ENCODE measurements at places on chromosomes 2 and 18.

GRCh38 chr2:144132357-144132756 is 387.6 kb downstream of the ZEB2 start:
- no peak for DNase-seq

DNA sequence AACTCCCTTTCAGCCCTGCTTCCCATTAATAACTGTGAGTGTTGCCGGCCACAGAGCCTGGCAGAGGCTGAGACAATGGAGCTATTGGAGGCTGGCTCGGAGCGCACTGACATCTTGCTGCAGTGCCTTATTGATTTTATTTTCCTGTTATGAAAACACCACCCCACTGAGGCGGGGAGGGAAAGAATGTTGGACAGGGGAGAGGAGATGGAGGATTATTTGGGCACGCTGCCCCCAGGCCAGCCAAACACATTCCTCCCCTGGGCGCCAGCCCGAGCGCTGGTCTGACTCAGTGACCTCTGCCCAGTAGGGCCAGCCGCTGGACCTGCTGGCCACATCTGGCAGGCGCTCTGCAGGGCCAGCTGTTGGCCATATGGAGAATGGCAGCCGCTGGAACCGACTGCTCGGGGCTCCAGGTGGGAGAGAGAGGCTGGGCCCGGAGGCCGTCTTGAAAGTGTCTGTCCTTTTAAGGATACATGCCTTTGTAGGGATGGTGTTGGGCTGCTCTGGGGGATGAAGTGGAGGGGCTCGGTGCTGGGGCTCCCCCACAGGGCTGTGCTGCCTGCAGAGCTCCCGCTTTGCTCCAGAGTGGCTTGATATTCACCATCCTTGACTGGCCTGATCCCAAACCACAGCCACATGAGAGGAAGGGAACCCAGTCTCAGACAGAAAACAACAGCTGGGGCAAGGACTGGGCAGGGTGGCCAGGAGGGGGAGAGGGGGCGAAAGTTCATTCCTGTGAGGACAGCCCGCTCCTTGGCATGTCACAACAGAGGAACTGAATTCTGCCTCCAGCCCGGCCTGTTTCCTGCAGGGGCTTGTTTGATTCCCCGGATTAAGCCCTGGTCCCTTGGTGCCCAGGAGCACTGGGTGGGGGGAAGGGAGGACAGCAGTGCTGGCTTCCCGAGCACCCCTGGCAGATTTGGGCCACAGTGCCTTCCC is 179.0 kb downstream of the KLHL29 start:
- no peak for DNase-seq

GRCh38 chr18:70448588-70448987 is 159.7 kb downstream of the SOCS6 start:
- DNase-seq, result no peak

- no peak for DNase-seq
These were observed 100.2 kb downstream of the GALNT3 start for GRCh38 chr2:165693838-165694237.

GRCh38 chr2:99875627-99876201 is 266.7 kb downstream of the AFF3 start:
- no peak for DNase-seq

- no peak for DNase-seq
These were observed 30.3 kb downstream of the CD8A start for GRCh38 chr2:86760371-86760770.

- DNase-seq, result no peak
These were observed 46.5 kb downstream of the TRAK2 start for GRCh38 chr2:201404699-201405280.

GRCh38 chr2:72108121-72108520 is 39.5 kb downstream of the CYP26B1 start:
- no peak for DNase-seq

GRCh38 chr2:205775097-205775877 is 93.0 kb downstream of the NRP2 start:
- DNase-seq, result no peak

- DNase-seq, result no peak
These were observed 10.0 kb downstream of the INPP4A start for GRCh38 chr2:98454500-98455235.

GRCh38 chr2:215149894-215150293 is 11.5 kb upstream of the ABCA12 start:
- DNase-seq, result no peak

GRCh38 chr2:157720504-157720903 is 91.8 kb upstream of the ACVR1C start:
- no peak for DNase-seq

DNA sequence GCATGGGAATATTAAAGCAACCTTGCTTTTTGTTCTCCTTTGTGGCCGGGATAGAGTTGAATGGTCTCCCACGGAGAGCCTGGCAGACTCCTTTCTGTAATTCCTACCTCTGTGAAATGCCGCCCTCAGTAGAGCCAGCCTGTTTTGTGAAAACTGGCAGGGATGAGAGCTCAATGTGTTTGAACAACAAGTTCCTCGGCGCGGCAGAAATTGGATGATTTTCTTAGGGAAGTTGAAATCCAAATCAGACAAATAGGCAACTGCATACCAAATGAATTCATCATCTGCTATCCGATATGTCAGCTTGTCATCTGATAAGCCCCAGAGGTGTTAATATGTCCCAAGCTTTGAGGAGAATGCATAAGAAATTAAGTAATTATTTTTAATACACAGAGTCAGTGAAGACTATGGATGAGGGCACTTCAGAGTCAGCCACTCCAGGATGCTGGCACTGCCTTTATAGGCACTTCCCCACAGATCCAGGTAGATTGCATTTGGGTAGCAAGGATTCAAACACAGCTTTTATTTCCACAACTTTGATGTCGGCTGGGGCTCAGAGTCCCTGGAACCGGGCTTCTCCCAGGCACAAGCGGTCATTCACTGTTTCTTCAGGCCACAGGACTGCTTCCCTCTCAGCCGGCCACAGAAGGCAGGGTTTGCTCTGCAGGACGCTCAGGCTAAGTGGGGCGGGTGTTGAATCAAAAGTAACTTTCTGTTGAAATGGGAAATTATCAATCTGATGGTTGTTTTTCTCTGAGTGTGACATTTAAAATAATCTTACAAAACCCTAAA is 82.8 kb upstream of the REV1 start:
- DNase-seq, result no peak

GRCh38 chr2:44836174-44836573 is 105.3 kb upstream of the SIX3 start:
- no peak for DNase-seq

- no peak for DNase-seq
These were observed 248.7 kb downstream of the RNF152 start for GRCh38 chr18:61643884-61644647.

GRCh38 chr2:176582990-176583481 is 313.8 kb downstream of the MTX2 start:
- DNase-seq, result peak; percentile 50

DNA sequence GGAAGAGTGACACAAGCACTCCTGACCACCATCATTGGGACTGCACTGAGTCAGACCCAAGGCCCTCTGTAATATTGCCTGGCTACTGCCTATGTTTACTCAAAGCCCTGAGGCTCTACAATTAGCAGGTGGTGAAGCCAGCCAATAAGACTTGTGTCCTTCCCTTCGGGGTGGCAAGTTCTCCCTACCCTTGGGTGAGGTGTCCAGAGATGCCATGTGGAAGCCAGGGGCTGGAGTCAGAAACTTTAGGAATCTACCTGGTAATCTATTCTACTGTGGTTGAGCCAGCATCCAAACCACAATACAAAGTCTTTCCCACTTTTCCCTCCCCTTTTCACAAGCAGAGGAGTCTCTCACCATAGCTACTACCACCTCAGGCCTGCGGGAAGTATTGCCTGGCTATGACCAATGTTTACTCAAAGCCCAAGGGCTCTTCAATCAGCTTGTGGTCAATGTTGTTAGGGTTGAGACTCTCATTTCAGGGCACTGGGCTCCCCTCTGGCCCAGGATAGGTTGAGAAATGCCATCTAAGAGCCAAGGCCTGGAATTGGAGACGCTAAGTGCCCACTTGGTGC is 17.6 kb downstream of the DHRS9 start:
- DNase-seq, result no peak

DNA sequence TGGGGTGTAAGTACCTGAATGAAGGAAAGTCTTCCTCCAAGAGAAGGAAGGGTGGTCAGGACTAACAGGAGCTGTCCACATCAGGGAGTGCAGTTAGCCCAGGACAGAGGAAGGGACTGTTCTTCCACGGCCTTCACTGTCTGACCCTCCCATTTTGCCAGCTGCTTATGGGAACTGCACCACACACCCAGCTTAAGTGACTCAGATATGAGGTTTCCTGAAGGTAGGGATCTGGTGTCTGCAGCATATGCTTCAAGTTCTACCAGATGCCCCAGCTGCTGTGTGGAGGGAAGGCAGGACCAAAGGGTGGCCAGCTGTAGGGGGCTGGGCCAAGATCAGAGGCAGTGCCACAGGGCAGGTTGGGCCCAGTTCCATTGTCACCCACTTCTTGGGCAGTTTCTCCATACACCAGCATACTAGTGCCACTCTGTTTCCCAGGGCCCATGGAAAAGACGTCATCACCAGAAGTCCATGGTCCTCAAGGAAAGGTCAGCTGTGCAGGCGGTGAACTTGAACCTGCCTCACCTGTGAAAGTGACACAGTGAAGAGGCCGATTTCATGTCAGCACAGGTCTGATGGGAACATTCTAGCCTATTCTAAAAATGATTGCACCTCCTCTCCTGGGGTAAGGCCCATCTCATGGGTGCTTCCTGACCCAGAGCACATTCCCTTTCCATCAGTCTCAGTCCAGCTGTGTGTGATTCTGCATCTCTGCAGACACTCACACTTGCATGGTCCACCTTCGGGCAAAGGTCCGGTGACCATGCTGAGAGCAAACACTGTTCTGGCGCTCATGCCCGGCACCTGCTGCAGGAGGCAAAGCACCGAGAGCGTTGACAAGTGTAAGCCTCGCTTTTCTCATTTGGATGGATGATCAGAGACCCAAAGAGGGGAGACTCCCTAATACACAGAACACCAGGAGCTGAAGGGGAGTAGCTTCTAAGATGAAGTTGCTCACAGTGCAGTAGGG is 68.0 kb downstream of the ACAA2 start:
- no peak for DNase-seq

GRCh38 chr2:2188941-2189340 is 142.1 kb downstream of the MYT1L start:
- DNase-seq, result no peak

- DNase-seq, result no peak
These were observed 153.9 kb downstream of the RNF144A start for GRCh38 chr2:7071154-7071553.

DNA sequence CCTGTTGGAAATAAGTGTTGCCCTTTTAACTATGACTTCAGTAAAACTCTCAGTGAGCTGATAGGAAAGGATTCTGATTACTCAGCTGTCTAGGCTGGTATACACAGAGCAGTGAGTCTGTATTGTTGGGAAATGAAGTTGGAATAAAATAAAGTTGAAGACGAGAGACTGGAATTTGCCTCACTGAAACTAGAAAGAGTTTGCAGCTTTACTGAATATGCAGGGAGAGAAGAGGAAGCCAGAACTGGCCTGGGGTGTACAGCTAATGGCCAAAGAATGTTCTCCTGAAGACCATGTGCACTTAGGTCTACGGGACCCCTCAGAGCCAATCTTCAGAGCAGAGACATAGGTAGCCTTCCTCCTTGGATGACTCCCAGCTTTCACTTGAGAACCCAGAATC is 26.5 kb downstream of the EIF4E2 start:
- no peak for DNase-seq

GRCh38 chr2:207766697-207767460 is 2.8 kb downstream of the FZD5 start:
- DNase-seq, result no peak

DNA sequence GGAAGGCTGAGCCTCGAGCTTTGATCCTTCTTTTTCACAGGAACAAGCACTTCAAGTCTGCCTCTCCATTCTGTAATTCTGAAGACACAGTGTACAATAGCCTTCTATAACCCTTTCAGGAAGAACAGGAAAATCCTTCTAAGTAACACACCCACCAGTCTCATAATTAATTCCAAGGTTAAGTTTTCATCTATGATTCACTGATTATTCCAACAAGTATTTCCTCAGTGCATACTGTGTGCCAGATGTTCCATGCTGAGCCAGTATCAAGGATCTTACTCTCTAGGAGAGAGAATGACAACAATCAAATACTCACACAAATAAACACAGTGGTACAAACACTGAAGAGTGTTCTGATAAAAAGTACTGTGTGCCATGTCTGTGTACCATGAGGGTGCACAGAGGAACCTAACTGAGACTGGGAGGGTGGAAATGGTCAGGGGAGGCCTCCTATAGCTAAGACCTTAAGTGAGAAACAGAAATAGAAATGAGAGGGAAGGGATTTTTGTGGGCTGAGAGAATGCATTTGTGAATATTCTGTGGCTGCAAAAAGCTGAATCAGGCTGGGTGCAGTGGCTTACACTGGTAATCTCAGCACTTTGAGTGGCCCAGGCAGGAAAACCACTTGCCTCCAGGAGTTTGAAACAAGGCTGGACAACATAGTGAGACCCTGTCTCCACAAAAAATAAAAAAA is 7.3 kb upstream of the MTLN start:
- no peak for DNase-seq

DNA sequence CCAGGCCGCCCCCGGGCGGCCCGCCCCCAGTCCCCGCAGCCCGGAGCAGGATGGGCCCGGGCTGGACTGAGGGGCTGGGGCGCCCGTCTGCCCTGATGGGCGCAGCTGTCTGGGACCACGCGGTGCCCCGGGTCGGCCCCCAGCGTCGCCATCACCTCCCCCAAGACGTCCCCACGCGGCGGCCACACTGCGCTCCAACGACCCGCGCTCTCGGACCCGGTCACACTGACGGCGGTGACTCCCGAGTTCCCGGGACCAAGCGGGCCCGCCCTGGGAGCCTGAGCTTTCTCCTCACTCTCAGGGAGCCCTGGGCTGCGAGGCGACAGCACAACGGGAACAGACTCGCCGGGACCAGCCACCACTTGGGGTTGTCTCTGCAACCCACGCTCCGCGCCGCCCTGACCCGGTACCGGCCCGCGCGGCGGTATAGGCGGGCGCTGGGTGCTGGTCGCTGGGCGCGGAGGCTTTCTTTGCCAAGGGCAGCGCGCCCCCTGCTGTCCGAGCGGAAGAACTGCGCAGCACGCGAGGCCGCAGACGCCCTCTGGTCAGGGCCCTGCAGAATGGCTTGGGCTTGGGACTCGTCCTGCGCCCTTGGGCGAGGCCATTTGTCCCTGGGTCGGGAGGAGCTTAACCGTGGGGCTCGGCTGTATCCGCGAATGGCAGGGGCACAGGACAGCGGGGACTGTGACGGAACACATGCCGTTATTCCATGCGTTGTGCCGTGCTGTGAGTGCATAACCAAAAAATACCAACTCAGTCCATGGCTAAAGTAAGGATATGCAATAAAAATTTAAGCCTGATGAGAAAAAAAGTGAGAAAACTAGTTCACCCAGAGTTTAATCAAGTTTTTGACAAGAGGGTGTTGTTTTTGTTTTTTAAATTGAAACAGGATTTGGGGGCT is 54.8 kb upstream of the ANKRD62 start:
- DNase-seq, result peak; percentile 57

- DNase-seq, result no peak
These were observed 169.9 kb downstream of the BCL11A start for GRCh38 chr2:60383401-60384143.

- DNase-seq, result no peak
These were observed 8.9 kb upstream of the TMEM185B start for GRCh38 chr2:120231974-120232635.

DNA sequence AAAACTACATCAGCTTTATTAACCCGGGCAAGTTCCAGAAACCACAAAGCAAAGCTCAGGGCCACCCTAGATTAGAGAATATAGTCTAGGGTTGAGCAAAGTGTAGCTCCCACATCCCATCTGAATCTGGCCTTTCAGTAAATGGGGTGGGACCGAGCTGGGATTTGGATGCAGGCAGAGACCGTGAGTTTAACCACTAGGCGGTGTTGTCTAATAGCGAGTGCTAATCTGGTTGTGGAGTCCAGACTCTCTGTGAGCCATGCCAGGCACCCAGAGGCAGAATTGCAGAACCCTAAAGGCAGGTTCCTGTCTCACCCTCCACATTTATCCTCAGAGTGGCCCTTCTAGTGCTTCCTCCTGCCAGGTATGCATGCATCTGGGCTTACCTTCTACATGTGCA is 435.9 kb downstream of the TSN start:
- peak; percentile 7 for DNase-seq

Measured in Panc1 (cell line).